ENCODE measurements at places on chromosomes 12 and 14. TPM values are rescaled to one million over a fixed set of nuclear protein-coding genes. Genes with fewer than 3 reads are reported as not detected.

Gene ACACB
- 12.1 TPM for total RNA-seq

Gene BCL11B
- 106 TPM for total RNA-seq

Gene OVCH1
- total RNA-seq = not detected

Gene HOXC9
- total RNA-seq = not detected

Data from activated naive CD4-positive, alpha-beta T cell treated with anti-CD3 and anti-CD28 coated beads, Interleukin-2, amount 10 ng/mL, durations not matched to agents 5 hours and 36 hours (primary cell).